Pons (tissue), 1 donor: ENCODE measurements at places on chromosomes 11 and 22.

GRCh38 chr22:37274380-37274862 is 7.9 kb upstream of the CYTH4 start:
- DNase-seq, result peak; percentile 71

GRCh38 chr11:77397631-77398030 is 76.3 kb downstream of the PAK1 start:
- no peak for DNase-seq

- no peak for DNase-seq
These were observed 40.5 kb downstream of the DKK3 start for GRCh38 chr11:11967669-11968510.

DNA sequence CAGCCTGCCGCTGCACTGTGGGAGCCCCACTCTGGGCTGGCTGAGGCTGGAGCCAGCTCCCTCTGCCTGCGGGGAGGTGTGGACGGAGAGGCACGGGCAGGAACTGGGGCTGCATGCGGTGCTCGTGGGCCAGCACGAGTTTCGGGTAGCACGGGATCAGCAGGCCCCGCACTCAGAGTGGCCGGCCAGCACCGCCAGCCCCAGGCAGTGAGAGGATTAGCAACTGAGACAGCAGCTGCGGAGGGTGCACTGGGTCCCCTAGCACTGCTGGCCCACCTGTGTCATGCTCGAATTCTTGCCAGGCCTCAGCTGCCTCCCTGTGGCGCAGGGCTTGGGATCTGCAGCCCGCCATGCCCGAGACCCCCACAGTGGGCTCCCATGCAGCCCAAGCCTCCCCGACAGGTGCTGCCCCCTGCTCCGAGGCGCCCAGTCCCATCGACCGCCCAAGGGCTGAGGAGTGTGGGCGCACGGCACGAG is 24.0 kb upstream of the OR5B21 start:
- no peak for DNase-seq

DNA sequence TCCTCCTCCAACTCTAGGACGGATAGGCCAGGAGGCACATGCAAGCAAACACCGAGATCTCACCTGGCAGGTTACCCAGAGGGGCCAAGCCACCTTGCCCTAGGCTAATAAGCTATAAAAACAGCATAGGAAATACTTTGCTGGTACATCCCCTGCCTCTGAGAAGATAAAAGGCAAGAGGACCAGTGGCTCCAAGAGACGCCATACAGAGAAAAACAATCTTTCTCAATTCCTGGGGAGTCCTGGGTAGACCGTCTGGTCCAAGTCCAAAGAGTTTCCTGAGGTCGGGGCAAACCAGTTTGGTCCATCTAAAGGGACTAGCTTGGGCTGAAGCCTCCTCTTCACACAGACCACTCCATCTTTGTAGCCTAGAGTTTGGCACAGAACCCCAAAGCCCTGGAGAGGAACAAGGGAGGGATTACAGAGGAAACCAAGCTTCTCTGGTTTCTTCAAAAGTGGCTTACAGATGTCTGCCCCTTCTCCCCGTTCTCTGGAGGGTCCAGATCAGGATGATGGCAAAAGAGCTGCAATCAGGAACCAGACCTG is 40.4 kb downstream of the NUMA1 start:
- peak; percentile 54 for DNase-seq
